A549 treated with dexamethasone at 1 μM for 4 hours (cell line): ENCODE measurements at places on chromosomes 6 and 20. TPM values are rescaled to one million over a fixed set of nuclear protein-coding genes. Genes with fewer than 3 reads are reported as not detected.

The CFAP206 gene
- 0.31 to 0.57 TPM (median 0.38 TPM) in 5 replicates for total RNA-seq

The HTR1E gene
- not detected in 5 replicates for total RNA-seq

The PRND gene
- total RNA-seq = 0.01 TPM in 1 of 5 replicates, not detected in the others

The ABHD16B gene
- total RNA-seq = not detected in 5 replicates

The MEP1A gene
- not detected in 5 replicates for total RNA-seq

The FAM217A gene
- total RNA-seq = not detected in 5 replicates

The SLA2 gene
- total RNA-seq = 0.08 to 0.12 TPM (median 0.12 TPM) in 5 replicates

The CYB5R4 gene
- total RNA-seq = 20.3 to 23.6 TPM (median 21.6 TPM) in 5 replicates

The CRIP3 gene
- 0.11 to 0.71 TPM (median 0.28 TPM) in 5 replicates for total RNA-seq

The PACSIN1 gene
- 0.06 to 0.11 TPM (median 0.06 TPM) in 5 replicates for total RNA-seq

The ECT2L gene
- total RNA-seq = not detected in 5 replicates

The ENPP1 gene
- total RNA-seq = 1.3 to 2.0 TPM (median 1.6 TPM) in 5 replicates

The CLDN20 gene
- total RNA-seq = 0.10 TPM in 1 of 5 replicates, not detected in the others

The PAX1 gene
- 0.05 to 0.11 TPM in 2 of 5 replicates, not detected in the others for total RNA-seq

The TXLNB gene
- not detected in 5 replicates for total RNA-seq

The CCNC gene
- 25.0 to 39.7 TPM (median 28.4 TPM) in 5 replicates for total RNA-seq

The MAPK13 gene
- total RNA-seq = 0.48 to 0.63 TPM (median 0.58 TPM) in 5 replicates

The TSPO2 gene
- 0.13 TPM in 1 of 5 replicates, not detected in the others for total RNA-seq

The SOX4 gene
- total RNA-seq = 8.5 to 11.9 TPM (median 10.9 TPM) in 5 replicates

The ADTRP gene
- 0.29 to 0.90 TPM (median 0.75 TPM) in 5 replicates for total RNA-seq

The SYNE1 gene
- 14.4 to 20.4 TPM (median 16.9 TPM) in 5 replicates for total RNA-seq

The STX11 gene
- 1.8 to 2.5 TPM (median 2.4 TPM) in 5 replicates for total RNA-seq

The MUCL3 gene
- 0.06 to 0.15 TPM (median 0.10 TPM) in 5 replicates for total RNA-seq

The CASS4 gene
- 0.02 to 0.07 TPM (median 0.05 TPM) in 4 of 5 replicates, not detected in the other for total RNA-seq

The DEF6 gene
- 0.05 to 0.06 TPM (median 0.06 TPM) in 3 of 5 replicates, not detected in the others for total RNA-seq

The GNMT gene
- total RNA-seq = 0.08 to 0.19 TPM (median 0.13 TPM) in 4 of 5 replicates, not detected in the other

The OPRM1 gene
- total RNA-seq = not detected in 5 replicates

The APCDD1L gene
- 0.07 to 0.18 TPM (median 0.11 TPM) in 4 of 5 replicates, not detected in the other for total RNA-seq

The LRRC73 gene
- 0.56 to 0.96 TPM (median 0.95 TPM) in 5 replicates for total RNA-seq

The PRR18 gene
- total RNA-seq = 0.07 to 0.29 TPM (median 0.11 TPM) in 5 replicates

The CCN6 gene
- not detected in 5 replicates for total RNA-seq

The ITPR3 gene
- total RNA-seq = 28.4 to 59.0 TPM (median 51.0 TPM) in 5 replicates

The CPNE5 gene
- total RNA-seq = 0.06 to 0.12 TPM (median 0.10 TPM) in 5 replicates

The JPH2 gene
- total RNA-seq = 5.8 to 9.0 TPM (median 6.8 TPM) in 5 replicates

The TFAP2C gene
- total RNA-seq = 11.1 to 14.9 TPM (median 12.9 TPM) in 5 replicates

The TPBG gene
- 30.0 to 36.1 TPM (median 35.1 TPM) in 5 replicates for total RNA-seq

The CST2 gene
- total RNA-seq = 0.76 to 1.8 TPM (median 1.4 TPM) in 5 replicates

The ERVFRD-1 gene
- total RNA-seq = not detected in 5 replicates

The FAM83C gene
- 0.07 to 0.13 TPM (median 0.11 TPM) in 5 replicates for total RNA-seq

The PDCD2 gene
- total RNA-seq = 47.7 to 51.2 TPM (median 50.1 TPM) in 5 replicates

The TUBB1 gene
- 0.02 TPM in 2 of 5 replicates, not detected in the others for total RNA-seq

The GPX5 gene
- total RNA-seq = not detected in 5 replicates

The GSTA2 gene
- not detected in 5 replicates for total RNA-seq

The CRISP2 gene
- total RNA-seq = not detected in 5 replicates
